ENCODE measurements at places on chromosomes 12 and 14. TPM values are rescaled to one million over a fixed set of nuclear protein-coding genes. Genes with fewer than 3 reads are reported as not detected.

DIO2 gene
- total RNA-seq = not detected

DNA sequence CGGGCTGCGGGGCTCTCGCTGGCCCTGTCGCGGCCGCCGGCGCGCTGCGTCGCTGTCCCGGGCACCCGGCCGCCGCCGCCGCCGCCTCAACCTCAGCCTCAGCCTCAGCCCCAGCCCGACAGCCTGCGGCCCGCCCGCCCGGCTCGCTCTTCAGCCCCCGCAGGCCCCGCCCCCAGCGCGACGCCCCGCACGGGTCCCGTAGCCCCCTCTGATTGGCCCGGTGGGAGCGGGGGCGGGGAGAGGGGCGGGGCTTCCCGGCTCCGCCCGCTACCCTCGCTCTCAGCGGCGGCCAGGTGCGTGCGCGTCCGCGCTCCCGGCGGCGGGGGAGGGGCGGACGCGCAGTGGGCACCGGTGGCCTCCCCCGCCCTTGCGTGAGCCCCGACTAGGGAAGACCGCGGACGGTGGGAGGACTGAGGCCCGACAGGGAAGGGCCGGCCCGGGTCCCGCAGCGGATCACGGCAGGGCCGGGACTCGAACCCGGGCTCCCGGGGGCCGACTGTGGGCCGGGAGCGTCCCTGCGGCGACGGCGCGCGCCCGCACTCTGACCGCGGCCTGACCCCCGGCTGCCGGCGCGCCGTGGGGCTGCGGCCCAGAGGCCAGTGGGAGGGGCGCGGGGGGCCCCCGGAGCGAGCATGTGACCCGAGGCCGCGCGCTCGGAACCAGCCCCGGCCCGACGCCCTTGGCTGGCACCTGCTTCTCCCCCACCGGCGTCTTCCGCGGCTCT lies at the start of gene PPP1R13B:
PPP1R13B (minus strand) TSS at position 125 of the 724 bp plus-strand sequence. CDS start 268 bp downstream, outside the sequence.
- peak; percentile 96 for DNase-seq

GRCh38 chr14:34335968-34336367 lies 126.1 kb downstream of the SPTSSA start:
- DNase-seq = no peak

TAS2R9 gene
- not detected for total RNA-seq

JAG2 gene
- total RNA-seq = 0.44 TPM

DNA sequence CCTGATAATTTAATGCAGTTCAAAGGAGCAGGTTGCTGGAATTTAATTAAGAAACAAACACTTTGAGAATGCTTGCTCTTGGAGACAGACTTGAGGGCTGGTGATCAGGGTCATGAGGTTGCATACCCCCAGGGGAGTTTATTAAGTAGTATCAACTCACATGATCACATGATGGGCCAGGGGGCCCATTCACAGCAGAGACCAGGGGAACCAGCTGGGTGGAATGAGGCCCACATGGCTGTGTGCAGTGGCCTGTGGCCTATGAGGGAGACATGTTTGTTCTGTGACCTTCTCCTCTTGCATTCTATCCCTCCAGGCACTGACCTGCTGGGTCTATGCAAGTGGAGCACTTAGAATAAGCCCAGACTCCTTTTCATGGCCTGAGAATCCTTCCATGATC lies 266.6 kb upstream of the PWP1 start:
- DNase-seq = no peak

- DNase-seq = no peak
Measured at GRCh38 chr14:53265025-53265424, 111.9 kb upstream of the DDHD1 start.

OAS2 gene
- 51.9 TPM for total RNA-seq

GRCh38 chr14:72026536-72026935 lies 94.3 kb downstream of the RGS6 start:
- DNase-seq = no peak

BBOF1 gene
- 1.6 TPM for total RNA-seq

DNA sequence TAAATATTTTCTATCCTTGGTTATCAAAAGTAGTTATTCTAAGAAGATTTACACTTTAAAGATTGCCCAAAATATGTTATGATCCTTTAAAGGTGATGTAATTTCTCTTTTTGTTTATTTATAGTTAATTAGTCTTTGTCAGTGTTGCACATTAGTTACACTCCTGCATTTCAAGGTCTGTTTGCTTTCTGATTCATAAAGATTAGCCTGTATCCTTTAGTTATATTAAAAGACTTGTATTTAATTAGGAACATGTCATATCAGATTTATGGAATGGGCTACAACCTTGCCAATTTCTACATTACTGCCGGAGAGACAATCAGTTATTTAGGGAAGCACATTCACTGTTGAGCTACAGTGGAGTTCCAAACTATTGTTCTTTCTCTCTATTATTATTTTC lies 3.5 kb downstream of the EPYC start:
- no peak for DNase-seq

- DNase-seq = peak; percentile 57
Measured at GRCh38 chr12:91811481-91812287, 334.0 kb downstream of the BTG1 start.

- no peak for DNase-seq
Measured at GRCh38 chr12:41966001-41966400, 178.7 kb downstream of the GXYLT1 start.

GRCh38 chr12:69698054-69698453 lies 1.0 kb downstream of the BEST3 start:
- no peak for DNase-seq

SLCO1A2 gene
- not detected for total RNA-seq

SLC38A2 gene
- 231 TPM for total RNA-seq

DNA sequence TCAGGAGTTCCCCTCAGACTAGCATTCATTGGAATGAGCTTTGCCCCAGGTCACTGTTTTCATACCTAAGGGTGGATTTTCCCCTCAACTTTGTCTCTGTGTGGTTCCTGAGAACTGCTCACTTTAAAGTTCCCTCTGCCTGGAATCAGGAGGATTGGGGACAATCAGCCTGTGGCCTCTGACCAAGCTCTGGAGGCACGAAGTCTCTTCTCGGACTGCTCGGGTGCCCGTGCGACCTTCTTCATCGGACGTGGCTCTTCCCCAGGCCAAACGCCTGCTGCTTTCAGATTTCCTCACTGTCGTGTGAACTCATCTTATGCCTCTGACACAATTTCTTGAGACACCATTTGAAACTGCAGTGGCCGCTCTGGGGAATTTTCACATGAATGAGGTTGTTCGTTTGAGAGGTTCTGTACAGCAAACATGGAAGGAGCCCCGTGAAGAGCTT lies 153.7 kb upstream of the PZP start:
- DNase-seq = no peak

GRCh38 chr14:90398315-90398839 lies 1.5 kb downstream of the CALM1 start:
- no peak for DNase-seq

GRCh38 chr12:104707194-104707593 lies 250.4 kb downstream of the CHST11 start:
- no peak for DNase-seq

DNA sequence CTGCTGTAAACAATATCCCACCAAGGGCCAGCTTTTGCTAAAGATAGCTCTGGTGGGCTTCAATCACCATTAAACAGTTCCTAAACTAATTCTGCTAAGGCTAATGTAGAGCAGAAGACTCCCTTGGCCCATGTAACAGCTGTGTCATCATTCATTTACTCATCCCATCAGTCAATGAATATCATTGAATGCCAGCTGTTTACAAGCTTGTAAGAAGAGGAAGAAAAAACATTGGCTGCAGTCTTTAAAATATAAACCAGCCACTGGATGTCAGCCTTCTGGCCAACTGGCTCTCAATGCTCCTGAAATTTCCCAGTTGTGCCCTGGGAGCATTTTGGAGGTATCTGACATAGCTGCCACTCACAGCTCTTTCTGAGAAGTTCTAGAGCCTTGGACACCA lies 18.0 kb upstream of the MAP3K9 start:
- DNase-seq = no peak

DNA sequence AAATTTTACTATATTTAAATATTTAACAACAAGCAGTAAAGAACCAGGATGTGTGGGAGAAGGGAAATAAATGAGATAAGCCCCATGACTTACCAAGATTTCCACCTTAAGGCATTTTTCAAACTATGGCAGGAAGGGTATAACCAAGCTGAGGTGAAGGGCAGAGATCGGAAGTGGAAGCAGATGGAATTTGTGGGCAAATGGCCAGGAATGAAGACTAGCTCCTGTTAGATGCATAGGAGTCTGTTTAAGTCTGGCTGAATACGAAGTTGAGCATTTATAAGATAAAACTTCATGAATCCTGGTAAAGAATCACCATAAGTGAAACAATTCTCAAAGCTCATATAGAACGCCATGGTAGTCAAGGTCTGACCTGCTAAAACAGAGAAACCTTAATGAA lies 163.5 kb downstream of the DIO2 start:
- no peak for DNase-seq

PLCZ1 gene
- not detected for total RNA-seq

Measured in activated B cell treated with CpG ODN at 0.5 μM for 24 hours (primary cell).